ENCODE measurements at places on chromosomes 1 and 21. TPM values are rescaled to one million over a fixed set of nuclear protein-coding genes. Genes with fewer than 3 reads are reported as not detected.

GRCh38 chr21:33936301-33937038 is 20.9 kb upstream of the ATP5PO start:
- no peak for DNase-seq

DNA sequence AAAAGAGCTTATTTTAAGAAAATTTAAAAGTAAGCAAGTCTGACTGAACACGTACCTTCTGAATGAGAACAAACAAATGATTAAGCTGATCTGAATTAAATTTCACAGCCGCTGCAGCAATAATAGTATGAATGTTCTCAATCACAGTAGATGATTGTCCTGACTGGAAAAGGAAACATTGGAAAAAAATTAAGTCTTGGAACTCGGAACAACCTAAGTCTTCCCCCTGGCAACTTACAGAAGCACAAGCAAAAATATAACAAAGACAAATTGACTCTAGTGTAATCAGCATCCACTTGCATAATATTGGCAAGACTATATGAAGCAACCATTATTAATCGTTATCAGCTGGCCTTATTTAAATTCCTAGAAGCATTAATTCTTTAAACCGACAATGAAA is 60.5 kb downstream of the USP24 start:
- no peak for DNase-seq

GRCh38 chr1:194215448-194215847 is 1029.0 kb upstream of the B3GALT2 start:
- DNase-seq: no peak

The RNU1-1 gene
- total RNA-seq: under 0.01 TPM
